Kidney (tissue), 22 donors: ENCODE measurements at places on chromosomes 11 and 22. TPM values are rescaled to one million over a fixed set of nuclear protein-coding genes. Genes with fewer than 3 reads are reported as not detected.
A peak's percentile ranks its signal among the peaks of the same experiment; 100 is the strongest.

- peaks cover 23% of the 10 kb centered on the region for H3K36me3 ChIP-seq
- H3K27me3 ChIP-seq: no peaks in the 10 kb centered on the region
- DNase-seq: no peak
- H3K4me1 ChIP-seq: no peaks in the 10 kb centered on the region
- H3K4me3 ChIP-seq: no peak overlapping the region
Measured at GRCh38 chr11:47327025-47327424, 25.5 kb downstream of the MYBPC3 start.

GRCh38 chr22:17767233-17768065 is 6.8 kb downstream of the BID start:
- no peaks in the 10 kb centered on the region for H3K27me3 ChIP-seq
- H3K27ac ChIP-seq: no peak overlapping the region
- H3K36me3 ChIP-seq: no peaks in the 10 kb centered on the region
- H3K4me1 ChIP-seq: no peaks in the 10 kb centered on the region

DNA sequence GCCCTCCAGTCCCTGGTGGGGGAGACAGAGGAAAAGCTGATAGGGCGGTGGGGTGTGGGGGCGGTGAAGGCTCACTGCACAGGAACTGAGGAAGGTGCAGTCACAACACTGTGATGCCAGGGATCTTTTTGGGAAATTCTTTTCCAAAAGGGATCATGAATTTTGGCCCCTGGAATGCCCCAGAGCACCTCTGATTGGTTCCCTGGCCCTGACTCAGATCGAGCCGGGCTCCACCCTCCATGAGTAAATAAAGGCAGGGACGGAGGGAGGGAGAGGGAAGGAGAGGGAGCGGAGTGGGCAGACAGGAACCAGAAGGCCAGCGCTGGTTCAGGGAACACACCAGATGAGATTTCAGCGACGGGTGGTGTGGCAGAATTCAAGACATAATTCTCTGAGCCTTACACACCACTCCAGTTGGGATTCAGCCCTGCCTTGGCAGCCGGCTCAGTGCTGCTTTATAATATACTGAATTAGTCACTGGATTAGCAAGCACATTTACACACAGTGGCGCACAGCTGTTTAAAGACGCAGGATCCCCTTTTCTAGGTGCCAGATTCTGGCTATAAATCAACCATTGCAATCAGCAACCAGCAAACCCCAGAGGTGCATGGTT is 80.3 kb downstream of the ETS1 start:
- H3K36me3 ChIP-seq: no peaks in the 10 kb centered on the region
- H3K4me1 ChIP-seq: peaks cover 26% of the 10 kb centered on the region

- no peak overlapping the region for H3K4me3 ChIP-seq
- H3K27ac ChIP-seq: no peak overlapping the region
- H3K27me3 ChIP-seq: no peaks in the 10 kb centered on the region
- no peaks in the 10 kb centered on the region for H3K36me3 ChIP-seq
- H3K4me1 ChIP-seq: no peaks in the 10 kb centered on the region
Measured at GRCh38 chr11:104876861-104877431, 21.3 kb downstream of the CASP12 start.

DNA sequence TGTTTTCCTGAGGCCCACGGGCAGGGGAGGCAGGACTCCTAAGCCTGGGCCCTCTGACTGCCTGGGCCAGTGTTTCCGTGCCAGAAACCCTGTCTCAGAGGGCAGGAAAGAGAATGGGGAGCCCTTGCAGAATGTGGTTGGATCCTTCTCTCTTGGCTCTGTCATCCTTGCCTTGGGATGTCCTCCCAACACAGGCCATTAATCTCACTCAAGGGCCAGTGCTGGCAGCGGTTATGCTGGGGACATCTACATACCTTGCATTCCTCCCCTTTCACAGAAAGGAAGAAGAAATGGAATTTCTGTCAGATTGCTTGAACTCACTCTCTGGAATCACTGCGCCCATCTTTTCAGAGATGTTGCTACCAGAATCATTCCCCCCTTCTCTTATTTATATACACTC is 296.9 kb downstream of the KIRREL3 start:
- H3K27me3 ChIP-seq: no peaks in the 10 kb centered on the region
- DNase-seq: no peak
- H3K36me3 ChIP-seq: no peaks in the 10 kb centered on the region
- no peaks in the 10 kb centered on the region for H3K4me1 ChIP-seq
- H3K4me3 ChIP-seq: no peak overlapping the region

- no peak overlapping the region for H3K27ac ChIP-seq
- H3K4me3 ChIP-seq: no peak overlapping the region
- H3K4me1 ChIP-seq: no peaks in the 10 kb centered on the region
- no peaks in the 10 kb centered on the region for H3K36me3 ChIP-seq
- no peaks in the 10 kb centered on the region for H3K27me3 ChIP-seq
- DNase-seq: no peak
Measured at GRCh38 chr22:23376256-23376655, 195.9 kb downstream of the BCR start.

GRCh38 chr11:122655527-122656072 is at the start of gene UBASH3B:
Gene UBASH3B, plus strand, starts transcription at chr11:122655722. Its CDS starts 328 bp downstream, at chr11:122656050.
- H3K27me3 ChIP-seq: no peaks in the 10 kb centered on the region
- H3K4me3 ChIP-seq: peak within 1 kb of the TSS; percentile 71
- H3K36me3 ChIP-seq: no peaks in the 10 kb centered on the region
- peak; percentile 91 for DNase-seq
- H3K27ac ChIP-seq: peak within 1 kb of the TSS; percentile 85
- H3K4me1 ChIP-seq: no peaks in the 10 kb centered on the region

- H3K27me3 ChIP-seq: no peaks in the 10 kb centered on the region
- no peak overlapping the region for H3K27ac ChIP-seq
- peaks cover 4% of the 10 kb centered on the region for H3K36me3 ChIP-seq
- H3K4me1 ChIP-seq: no peaks in the 10 kb centered on the region
- H3K4me3 ChIP-seq: no peak overlapping the region
- no peak for DNase-seq
Measured at GRCh38 chr11:74004046-74004695, 4.7 kb downstream of the UCP3 start.

The EMID1 gene
- 9.6 TPM for total RNA-seq

The CALCA gene
- total RNA-seq: not detected

The OR51I1 gene
- 0.35 TPM for total RNA-seq

The TUBA8 gene
- total RNA-seq: 1.1 TPM

The CDCA5 gene
- total RNA-seq: 1.4 TPM
